ENCODE measurements at places on chromosomes 7 and 10.

DNA sequence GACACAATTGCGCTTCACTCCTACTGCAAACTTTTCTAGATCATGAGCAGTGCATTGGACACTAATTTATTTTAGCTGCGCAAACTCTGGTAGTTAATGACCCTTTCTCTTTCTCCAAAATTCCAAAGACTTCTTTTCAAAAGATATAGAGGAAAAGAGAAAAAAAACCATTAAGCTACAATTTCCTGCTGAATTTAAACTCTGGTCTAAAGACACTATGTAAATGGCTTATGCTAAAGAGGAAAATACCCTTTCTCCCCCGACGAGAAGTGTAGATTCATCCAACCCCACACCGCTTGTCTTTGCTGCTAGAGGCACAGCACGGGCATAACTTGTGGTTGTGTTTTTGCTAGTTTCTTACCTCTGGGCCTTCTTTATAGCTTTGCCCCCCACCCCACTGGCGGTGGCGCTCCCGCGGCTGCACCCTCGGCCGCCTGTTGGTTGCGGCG, 84.1 kb downstream of the SNX10 start:
- DNase-seq, result no peak

DNA sequence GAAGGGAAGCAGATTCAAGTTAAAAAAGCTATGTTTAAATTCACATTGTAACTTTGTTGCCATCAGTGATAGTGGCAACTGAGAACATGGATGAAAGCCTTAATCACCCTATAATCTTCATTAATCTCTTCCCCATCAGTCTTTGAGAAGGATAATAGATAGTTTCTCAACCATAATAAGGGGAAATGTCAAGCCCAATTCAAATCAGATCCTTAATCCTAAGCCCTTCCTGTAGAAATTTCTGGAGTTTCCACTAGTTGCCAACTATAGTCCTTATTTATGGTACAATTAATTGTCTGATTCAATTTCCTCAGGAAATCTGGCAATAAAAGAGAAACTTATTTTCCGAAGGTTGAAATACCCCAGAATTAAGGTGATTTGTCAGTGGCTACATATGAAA, 431.8 kb downstream of the ZWINT start:
- no peak for DNase-seq

GRCh38 chr10:48765039-48765438, 80.4 kb downstream of the WDFY4 start:
- DNase-seq, result no peak

DNA sequence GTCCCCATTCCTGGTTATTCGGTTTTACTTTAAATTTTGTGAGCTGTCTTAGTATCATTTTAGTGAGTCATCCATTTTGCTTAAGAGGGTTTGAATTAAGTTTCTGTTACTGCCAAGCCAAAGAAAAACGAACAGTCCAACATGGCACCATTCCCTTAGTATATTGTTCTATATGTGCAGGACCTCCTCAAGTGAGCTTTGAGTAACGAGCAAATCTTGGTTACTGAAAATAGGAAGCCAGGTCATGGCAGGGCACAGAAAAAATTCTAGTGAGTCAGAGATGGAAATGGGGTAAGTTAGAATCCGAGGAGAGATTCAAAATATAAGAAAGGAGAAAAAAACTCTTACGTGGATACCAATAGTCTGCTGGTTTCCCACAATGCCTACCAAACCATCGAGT, 292.9 kb downstream of the BAMBI start:
- DNase-seq, result no peak

- no peak for DNase-seq
Observed at GRCh38 chr7:138468244-138469123, 8.4 kb downstream of the TRIM24 start.

DNA sequence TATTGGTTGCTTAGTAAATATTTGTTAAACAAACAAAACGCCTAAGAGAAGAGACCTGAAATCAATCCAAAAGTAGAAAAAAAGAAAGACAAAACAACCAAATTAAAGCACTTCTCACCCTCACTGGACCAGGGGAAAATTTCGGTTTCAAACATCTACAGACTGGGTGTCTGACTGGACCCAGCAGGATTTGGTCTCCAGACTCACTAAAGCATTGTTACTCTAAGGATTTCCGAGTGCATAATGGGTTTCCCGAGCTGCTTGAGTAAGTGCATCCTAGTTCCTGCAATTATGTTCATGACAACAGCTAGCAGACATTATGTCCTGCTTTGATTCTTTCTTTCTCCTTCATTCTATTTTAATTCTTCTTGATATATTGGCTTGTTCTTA, 51.8 kb upstream of the FAM3C start:
- no peak for DNase-seq

DNA sequence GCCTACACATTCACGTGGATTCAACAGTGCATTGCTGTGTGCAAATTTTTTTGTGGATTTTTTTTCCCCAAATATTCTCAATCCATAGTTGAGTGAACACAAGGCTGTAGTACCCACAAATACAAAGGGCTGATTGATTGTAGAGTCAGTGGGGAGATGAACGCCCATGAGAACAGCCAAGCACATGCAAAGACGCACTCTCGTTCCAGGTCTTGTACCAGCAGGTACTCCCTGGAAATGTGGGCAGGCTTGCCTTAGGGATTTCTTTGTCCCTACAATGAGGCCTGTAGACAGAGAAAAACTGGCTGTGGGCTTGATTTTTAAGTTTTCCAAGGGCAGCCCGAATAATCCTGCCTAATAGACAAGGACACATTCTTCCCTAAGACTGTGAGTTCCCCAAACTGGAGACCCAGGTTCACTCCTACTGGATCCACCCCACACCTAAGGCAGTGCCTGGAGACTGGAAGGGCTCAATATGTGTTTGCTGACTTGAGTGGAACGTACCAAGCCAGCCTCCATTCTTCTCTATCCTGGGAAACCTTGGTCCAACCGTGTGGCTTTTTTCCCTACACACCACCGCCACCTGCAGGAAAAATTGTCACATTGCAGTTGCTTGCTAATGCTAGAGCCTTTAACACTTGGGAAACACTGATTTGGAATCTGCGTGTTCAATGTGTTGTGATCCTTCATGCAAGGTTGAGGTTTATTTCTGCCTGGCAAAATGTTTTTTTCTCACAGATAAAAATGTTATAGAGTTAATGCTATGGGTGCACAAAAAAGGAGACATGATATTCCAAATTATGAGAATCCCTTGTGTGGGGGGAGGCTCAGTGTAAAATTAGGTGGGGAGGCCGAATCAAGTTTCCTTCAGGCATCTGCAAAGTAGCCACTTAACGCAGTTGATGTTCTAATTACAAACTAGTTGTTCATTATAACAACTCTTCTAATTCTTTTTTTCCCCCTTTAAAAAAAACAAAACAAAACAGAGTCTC, 49.3 kb downstream of the PPP1R17 start:
- DNase-seq, result peak; percentile 81

- no peak for DNase-seq
Observed at GRCh38 chr10:570628-571163, 118.8 kb downstream of the DIP2C start.

DNA sequence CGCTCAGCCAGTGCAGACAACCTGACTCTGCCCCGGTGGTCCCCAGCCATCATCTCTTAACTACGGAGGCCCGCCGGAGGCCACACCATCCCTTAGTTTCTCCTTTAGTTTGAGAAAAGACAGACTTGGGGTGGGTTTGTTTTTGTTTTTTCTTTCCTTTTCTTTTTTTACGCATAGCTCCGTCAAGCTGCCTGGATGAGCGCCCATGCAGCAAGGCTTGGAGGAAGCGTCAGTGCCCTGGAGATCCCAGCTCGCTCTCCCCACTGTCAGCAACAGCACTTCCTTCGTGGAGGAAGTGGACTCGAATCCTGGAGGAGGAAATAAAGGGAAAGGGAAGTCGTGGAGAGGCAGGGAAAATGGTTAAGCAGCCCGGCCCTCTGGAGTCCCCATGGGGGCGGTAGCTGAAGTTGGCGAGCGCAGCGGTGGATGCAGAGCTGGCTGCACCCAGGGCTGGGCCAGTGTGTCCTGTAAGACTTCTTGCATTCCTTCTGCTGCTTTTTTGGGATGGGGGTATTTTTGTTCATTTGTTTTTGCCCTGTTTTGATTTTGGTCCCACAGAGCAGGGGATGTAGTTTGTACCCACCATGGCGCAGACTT, 35.9 kb upstream of the GJD4 start:
- DNase-seq, result no peak

DNA sequence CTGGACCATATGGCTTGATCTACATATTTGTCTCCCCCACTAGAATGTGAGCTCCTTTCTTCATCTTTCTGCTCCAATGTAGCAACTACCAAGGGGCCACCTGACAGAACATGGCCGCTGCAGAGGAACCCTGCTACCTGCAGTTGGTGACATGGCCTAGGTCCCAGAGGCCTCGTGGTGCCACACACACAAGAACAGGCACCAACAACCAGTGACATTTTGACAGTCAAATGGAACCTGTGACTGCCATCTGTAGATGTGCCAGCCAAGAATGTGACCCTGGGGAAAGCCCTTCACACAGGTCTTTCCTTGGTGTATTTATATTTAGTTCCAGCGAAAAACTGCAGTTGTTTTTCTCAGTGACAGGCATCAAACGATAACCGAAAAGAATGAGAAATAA, 67.9 kb upstream of the ANKRD1 start:
- DNase-seq, result no peak

- DNase-seq, result peak; percentile 63
Observed at GRCh38 chr10:71845410-71846405, 5.3 kb downstream of the PSAP start.

GRCh38 chr7:38171623-38172391, 6.2 kb upstream of the STARD3NL start:
- peak; percentile 76 for DNase-seq

DNA sequence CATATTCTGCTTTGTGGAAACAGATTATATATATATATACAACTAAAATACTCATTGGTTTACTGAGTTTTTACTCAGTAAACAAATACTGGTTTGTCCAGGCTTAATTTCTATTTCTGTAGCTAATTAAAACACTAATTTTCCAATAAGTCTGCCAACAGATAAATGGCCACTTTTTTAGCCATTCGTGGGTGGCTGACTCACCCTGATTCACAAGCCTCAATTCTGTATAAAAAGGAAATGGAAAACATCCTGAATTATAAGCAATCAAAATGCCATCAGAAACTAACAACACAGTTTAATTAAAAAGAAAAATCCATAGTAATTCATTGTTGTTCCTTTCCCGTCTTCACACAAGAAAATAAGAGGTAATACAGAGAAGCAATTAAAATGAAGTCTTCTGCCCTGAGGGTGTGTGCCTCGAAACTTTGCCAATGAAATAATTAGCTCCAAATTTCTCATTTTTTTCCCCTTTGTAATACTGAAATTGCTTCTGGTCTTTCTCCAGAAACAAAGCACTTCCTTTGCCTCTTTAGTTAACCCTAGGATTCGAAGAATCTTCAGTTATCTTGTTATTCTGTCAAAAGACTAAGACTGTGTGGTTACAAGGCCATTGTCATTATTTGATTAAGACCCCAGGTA, 118.7 kb upstream of the PTN start:
- no peak for DNase-seq

- DNase-seq, result no peak
Observed at GRCh38 chr10:88994019-88994418, 3.4 kb downstream of the FAS start.

DNA sequence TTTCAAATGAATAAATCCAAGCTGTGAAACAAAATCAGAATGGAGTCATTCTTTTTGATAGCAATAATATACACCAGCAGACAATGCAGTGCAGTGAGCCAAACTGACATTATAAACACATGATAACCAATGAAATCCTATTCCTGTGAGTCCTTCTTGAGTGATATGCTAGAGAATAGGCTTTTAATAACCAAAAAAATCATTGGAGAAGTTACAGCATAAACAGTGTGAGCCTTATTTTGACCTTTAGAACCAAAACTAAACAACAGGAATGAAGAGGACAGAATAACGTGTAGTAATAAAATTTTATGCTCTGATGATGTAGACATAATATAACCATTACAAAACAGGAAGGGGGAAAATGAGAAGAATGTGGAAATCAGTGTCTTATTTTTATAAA, 8.7 kb downstream of the HUS1 start:
- no peak for DNase-seq

GRCh38 chr10:123604506-123604905, 61.6 kb upstream of the GPR26 start:
- DNase-seq, result peak; percentile 50

DNA sequence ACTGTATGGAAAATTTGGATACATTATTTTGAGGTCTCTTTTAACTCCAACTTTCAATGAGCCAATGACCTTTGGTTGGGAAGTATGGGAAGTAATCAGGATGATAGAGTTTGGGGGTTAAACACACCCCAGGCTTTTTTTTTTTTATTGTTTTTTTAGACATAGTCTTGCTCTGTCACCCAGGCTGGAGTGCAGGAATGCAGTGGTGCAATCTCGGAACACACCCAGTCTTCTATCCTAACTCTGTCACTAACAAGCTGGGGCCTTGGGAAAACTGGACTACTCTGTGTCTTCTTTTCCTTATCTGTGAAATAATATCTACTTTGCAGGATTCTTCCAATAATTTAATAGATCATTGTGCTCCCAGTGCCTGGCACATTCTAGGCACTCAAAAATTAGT, 37.6 kb upstream of the AGBL3 start:
- DNase-seq, result no peak

GRCh38 chr7:106485919-106486318, 175.0 kb downstream of the CCDC71L start:
- no peak for DNase-seq

- no peak for DNase-seq
Observed at GRCh38 chr7:70712942-70713341, 419.0 kb upstream of the GALNT17 start.

DNA sequence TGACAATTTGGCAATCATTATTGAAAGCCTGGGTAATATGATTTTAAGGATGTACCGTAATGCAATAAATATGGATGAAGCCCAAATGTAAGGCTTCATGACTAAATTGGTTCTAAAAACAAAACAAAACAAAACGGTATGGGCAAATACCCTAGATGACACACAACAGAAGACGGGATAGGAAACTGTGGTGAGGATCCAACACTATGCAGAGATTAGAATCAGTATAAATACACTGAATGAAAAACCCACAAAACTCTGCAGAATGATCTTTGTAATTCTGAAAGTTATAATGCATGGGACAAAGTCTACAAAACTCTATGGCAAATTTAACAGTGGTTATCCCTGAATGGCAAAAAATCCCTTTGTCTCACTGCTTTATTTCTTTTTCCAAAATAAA, 57.6 kb downstream of the MALSU1 start:
- DNase-seq, result no peak

DNA sequence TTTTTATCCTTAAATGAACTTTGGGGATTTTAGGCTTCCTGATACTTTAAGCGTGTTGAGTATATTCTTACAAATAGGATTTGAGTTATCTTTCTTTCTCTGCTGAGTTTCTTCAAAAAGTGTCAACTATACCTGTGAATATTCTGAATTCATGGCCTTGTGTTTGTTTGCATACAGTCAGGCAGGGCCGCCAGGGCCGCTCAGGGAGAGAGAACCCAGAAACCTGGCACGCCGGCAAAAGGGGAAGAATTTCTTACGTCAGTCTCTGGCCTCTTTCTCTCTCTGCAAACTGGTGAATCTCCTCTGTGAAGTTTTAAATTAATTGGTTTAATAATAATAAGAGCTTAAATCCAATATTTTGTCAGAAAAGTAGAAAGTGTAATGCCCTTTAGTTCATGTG, 29.3 kb upstream of the BNIP3 start:
- DNase-seq, result peak; percentile 21

- DNase-seq, result peak; percentile 34
Observed at GRCh38 chr10:110992006-110992800, 72.8 kb downstream of the SHOC2 start.

- no peak for DNase-seq
Observed at GRCh38 chr7:84847790-84848189, 339.1 kb downstream of the SEMA3D start.

- no peak for DNase-seq
Observed at GRCh38 chr10:11687357-11687771, 54.8 kb upstream of the ECHDC3 start.

- no peak for DNase-seq
Observed at GRCh38 chr7:5709347-5709950, 72.0 kb downstream of the RNF216 start.
